ENCODE measurements at places on chromosomes 7 and 10. TPM values are rescaled to one million over a fixed set of nuclear protein-coding genes. Genes with fewer than 3 reads are reported as not detected.

MSMB gene
- not detected for total RNA-seq

MYOZ1 gene
- total RNA-seq: not detected

ITGA8 gene
- 0.65 TPM for total RNA-seq

PLCE1 gene
- total RNA-seq: under 0.01 TPM

SPAM1 gene
- not detected for total RNA-seq

TECPR1 gene
- total RNA-seq: 46.7 TPM

TM9SF3 gene
- 201 TPM for total RNA-seq

LIPN gene
- total RNA-seq: not detected

KIAA1217 gene
- 4.5 TPM for total RNA-seq

PTPRZ1 gene
- total RNA-seq: under 0.01 TPM

TSPAN15 gene
- 31.1 TPM for total RNA-seq

NET1 gene
- total RNA-seq: 60.5 TPM

PAPOLB gene
- total RNA-seq: 0.27 TPM

CFAP43 gene
- total RNA-seq: 0.22 TPM

SLC26A3 gene
- total RNA-seq: not detected

FFAR4 gene
- total RNA-seq: not detected

CTNNA3 gene
- total RNA-seq: not detected

PIP gene
- total RNA-seq: not detected

FGL2 gene
- total RNA-seq: 0.13 TPM

SEMA3E gene
- 0.29 TPM for total RNA-seq

STOX1 gene
- 0.14 TPM for total RNA-seq

SNX13 gene
- 62.9 TPM for total RNA-seq

CPA2 gene
- total RNA-seq: not detected

HMX2 gene
- not detected for total RNA-seq

IGFBP1 gene
- total RNA-seq: 0.72 TPM

UCMA gene
- not detected for total RNA-seq

PSMC2 gene
- total RNA-seq: 242 TPM

LIPJ gene
- not detected for total RNA-seq

CHN2 gene
- not detected for total RNA-seq

PON1 gene
- total RNA-seq: not detected

NUTM2E gene
- total RNA-seq: not detected

ZFYVE27 gene
- 17.8 TPM for total RNA-seq

SRRM3 gene
- 0.80 TPM for total RNA-seq

OR9A2 gene
- not detected for total RNA-seq

GARIN1A gene
- 0.53 TPM for total RNA-seq

COMMD3 gene
- total RNA-seq: 40.9 TPM

AHR gene
- total RNA-seq: 186 TPM

ACSM6 gene
- total RNA-seq: not detected

AEBP1 gene
- 4.5 TPM for total RNA-seq

CASD1 gene
- 18.0 TPM for total RNA-seq

CCDC136 gene
- 3.9 TPM for total RNA-seq

SFRP4 gene
- not detected for total RNA-seq

GDI2 gene
- total RNA-seq: 863 TPM

FAM200A gene
- total RNA-seq: 6.5 TPM

KLF14 gene
- not detected for total RNA-seq

SLC26A5 gene
- 0.14 TPM for total RNA-seq

CDK13 gene
- 90.1 TPM for total RNA-seq

STAG3 gene
- 3.3 TPM for total RNA-seq

PPP1R3A gene
- not detected for total RNA-seq

OR2A7 gene
- total RNA-seq: 0.27 TPM

MKX gene
- total RNA-seq: not detected
